Stimulated activated CD4-positive, alpha-beta T cell treated with anti-CD3 and anti-CD28 coated beads, TNF-alpha, amount 100 ng/mL, for 24 hours (primary cell): ENCODE measurements at places on chromosomes 7 and 10.

DNA sequence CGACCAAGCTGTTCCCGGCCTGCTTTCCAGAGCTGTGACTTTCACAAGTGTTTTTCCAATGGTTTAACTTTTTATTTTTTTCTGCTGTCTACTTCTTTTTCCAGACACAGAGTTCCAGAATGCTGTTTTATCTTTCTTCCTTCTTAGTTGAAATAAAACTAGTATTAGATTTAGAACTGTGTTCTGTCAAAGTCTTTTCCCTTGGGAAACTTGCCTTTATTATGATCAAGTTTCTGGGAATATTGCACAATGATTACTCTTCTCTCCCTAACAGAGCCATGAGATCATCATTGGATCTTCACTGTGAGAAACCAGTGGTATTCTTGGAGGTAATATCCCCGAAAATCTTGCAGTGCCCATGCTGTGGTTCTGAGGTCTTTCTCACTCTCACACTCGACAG, 104.9 kb upstream of the KCND2 start:
- DNase-seq = no peak

- no peak for DNase-seq
Measured at GRCh38 chr10:6494936-6495592, 85.0 kb downstream of the PRKCQ start.

- DNase-seq = no peak
Measured at GRCh38 chr7:136194878-136195277, 217.7 kb upstream of the MTPN start.

DNA sequence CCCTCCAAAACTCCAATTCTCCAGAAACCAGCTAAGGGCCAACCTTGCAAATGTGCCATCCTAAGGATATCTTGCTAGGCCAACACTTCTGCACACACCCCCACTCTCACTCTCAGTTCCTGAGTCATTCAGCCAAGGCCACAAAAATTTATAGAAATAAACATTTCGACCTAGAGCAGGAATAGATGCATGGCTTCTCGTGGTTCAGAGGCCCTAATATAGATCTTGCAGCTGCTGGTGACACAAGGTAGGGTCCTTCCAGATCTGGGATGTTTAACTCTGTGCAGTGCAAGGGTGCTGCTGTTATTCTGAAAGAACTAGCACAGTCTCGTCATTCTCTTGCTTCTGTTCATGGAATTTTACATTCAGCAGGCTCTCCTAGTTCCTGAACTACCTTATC, 369.3 kb downstream of the CALN1 start:
- no peak for DNase-seq

- DNase-seq = peak; percentile 64
Measured at GRCh38 chr7:100837099-100837836, 9.9 kb upstream of the EPHB4 start.

DNA sequence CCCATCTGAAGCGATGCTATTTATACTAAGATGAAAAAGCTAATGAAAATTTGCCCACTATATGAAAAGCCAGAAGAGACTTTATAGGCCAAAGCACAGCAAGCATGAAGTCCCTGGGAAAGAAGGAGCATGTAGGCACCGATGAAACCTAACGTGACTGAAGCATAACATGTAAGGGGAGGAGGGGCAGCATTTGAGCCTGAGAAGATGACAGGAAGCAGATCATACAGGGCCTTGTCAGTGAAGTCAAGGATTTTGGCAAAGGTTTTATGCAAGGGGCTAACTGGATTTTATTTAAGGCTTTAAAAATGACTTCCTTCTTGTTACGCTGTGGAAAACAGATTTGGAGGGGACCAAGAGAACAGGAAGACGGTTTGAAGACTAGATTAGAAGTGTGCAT, 744.0 kb downstream of the PHTF2 start:
- DNase-seq = no peak

DNA sequence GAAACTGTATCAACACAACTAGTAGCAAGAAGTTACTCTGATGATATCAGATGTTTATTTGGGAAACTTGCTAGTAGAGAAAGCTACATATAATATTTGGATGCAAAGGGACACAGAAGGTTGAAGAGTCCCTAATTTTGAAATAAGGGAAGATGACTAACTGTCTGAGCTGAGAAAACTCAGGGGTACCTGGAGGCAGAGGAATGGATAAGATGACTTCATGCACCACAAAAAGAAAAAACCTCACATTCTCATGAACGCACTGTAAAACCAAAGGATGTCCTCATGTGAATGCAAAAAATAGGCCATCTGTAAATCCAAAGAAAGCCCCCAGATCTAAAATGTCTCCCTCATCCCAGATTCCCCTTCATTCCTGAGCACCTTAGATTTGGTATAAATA, 29.3 kb downstream of the PRSS2 start:
- no peak for DNase-seq

GRCh38 chr7:135774284-135774683, 25.7 kb upstream of the FAM180A start:
- no peak for DNase-seq

GRCh38 chr10:14235566-14236195, 95.0 kb downstream of the FRMD4A start:
- DNase-seq = no peak

GRCh38 chr7:31950091-31950755, 120.0 kb downstream of the PDE1C start:
- DNase-seq = no peak

- DNase-seq = no peak
Measured at GRCh38 chr10:127424594-127425264, 124.4 kb upstream of the NPS start.

DNA sequence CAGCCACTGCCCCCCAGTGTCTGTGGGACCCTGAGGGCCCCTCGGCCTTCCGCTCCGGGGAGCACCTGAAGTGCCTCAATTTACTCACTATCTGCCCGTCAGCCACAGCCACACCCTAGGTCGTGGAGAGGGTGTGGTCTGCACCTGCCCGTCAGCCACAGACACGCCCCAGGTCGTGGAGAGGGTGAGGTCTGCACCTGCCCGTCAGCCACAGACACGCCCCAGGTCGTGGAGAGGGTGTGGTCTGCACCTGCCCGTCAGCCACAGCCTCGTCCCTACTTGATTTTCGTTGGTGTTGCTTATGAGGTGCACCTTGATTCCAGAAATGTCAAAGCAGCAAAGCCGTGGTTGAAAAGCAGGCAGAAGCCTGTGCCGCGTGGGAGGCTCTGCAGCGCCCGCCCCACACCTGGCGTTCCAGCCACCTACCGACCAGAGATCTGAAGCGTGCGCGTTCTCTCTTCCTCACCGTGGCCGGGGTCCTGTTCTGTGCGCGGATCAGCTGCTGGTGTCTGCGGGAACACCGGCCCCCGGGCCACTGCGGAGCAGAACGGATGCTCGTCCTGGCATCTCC, 101.6 kb downstream of the DYNC2I1 start:
- peak; percentile 50 for DNase-seq

- no peak for DNase-seq
Measured at GRCh38 chr10:117609796-117610170, 67.2 kb downstream of the EMX2 start.

GRCh38 chr7:27605689-27606269, 56.9 kb downstream of the HIBADH start:
- no peak for DNase-seq

- DNase-seq = no peak
Measured at GRCh38 chr7:154575497-154575896, 427.4 kb downstream of the PAXIP1 start.

DNA sequence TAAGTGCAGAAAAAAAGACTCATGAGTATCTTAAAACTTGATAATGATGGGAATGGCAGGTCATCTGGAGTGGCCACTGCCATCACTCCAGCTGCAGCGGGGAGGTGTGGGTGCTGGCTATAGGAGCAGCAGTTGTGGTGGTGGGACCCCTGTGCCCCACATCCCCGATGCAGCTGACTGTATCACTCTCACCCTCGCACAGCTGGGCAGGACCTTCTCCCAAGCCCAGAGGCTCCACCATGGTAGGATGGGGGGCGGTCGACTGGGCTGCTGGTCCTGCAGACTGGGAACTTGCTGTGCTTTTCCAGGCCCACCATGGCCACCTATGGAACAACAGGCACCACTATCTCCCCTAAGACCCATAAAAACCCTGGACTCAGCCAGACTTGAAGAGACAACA, 844.4 kb downstream of the SORCS1 start:
- DNase-seq = no peak

DNA sequence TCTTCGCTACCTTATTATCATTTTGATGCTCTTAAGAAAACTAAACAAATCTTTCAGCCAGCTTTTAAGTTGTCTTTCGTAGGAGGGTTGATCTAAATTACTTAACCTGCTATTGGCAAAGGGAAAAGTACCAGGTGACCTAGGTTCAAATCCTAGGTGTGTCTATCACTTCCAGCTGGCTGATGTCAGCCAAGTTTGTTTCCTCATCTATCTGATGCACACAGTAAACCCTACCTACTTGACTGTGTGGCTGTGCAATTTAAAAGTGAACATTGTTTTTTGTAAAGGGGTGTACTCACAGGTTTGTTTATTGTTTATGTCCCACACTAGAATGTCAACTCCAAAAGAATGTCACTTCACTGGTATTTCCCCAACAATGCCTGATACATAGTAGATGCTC, 21.9 kb upstream of the CAMK1D start:
- no peak for DNase-seq

DNA sequence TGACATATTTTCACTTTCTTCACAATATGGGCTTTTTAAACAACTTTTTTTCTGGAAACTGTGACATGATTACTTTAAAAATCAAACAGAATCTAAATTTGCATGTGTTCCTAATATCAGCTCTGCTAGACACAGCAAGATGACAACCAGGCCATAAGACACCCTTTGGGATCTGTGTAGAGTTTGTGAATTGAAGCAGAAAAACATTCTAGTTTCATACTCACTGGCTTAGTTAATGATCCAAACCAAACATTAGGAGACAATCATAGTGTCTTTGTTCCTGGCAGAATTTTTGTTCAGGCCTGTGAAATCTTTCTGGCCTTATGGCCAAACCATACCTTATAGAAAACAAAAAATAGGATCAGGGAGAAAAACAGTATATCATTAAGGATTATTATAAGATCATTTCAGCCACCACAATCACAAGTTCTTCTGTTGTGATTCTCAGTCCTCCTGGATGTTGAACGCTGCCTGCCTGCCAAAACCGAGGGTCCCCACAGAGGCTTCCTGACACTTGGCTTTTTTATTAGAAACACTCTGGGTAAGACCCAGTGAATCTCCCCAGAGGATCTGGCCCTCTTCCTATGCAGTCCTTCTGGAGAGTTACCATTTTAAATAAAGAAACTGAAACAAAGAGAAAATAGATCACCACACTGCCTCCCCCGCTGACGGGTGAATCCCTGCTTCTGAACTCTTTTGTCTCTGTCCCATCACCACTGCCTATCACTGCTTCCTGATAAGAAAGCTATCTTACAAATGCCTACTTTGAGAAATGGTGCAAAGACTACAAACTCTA, 79.2 kb upstream of the PPP1R3C start:
- no peak for DNase-seq

DNA sequence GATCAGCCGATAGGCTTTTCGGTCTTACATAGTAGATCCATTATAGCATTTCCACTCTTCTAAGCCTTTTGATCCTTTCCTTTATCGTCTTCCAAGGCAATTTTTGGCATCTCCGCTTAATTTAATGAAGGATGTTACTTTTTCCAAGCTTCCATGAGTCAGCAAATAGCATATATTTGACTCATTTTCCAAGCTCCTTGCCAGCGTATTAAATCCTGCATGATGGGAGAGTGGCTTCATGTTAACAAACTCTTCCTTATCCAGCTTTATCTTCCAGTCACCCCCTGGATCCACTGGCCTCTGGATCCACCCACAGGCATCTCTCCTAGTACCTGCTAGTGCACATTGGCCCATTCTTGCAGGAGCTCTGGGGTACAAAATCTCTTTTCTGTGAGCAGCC, 13.0 kb downstream of the OR9A2 start:
- DNase-seq = no peak

DNA sequence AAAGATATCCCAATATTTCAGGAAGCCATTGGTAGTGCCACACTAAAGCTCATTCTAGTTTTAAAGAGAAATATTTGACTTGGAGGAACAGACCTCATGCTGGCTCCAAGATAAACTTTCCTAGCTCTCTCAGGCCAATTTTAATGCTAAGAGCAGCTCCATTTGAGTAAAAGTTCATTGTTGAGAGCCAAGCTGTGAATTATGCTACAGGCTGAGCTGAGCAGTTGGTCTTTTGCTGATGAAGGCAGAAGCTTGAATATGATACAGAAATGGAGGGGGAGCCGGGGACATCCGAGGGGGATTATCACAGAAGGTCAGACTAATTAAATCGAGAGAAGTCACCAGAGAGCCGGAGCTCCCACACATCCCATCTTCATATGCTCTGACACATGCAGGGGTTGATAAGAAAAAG, 175.7 kb upstream of the AUTS2 start:
- no peak for DNase-seq

- no peak for DNase-seq
Measured at GRCh38 chr7:28705350-28705749, 252.8 kb downstream of the TRIL start.

DNA sequence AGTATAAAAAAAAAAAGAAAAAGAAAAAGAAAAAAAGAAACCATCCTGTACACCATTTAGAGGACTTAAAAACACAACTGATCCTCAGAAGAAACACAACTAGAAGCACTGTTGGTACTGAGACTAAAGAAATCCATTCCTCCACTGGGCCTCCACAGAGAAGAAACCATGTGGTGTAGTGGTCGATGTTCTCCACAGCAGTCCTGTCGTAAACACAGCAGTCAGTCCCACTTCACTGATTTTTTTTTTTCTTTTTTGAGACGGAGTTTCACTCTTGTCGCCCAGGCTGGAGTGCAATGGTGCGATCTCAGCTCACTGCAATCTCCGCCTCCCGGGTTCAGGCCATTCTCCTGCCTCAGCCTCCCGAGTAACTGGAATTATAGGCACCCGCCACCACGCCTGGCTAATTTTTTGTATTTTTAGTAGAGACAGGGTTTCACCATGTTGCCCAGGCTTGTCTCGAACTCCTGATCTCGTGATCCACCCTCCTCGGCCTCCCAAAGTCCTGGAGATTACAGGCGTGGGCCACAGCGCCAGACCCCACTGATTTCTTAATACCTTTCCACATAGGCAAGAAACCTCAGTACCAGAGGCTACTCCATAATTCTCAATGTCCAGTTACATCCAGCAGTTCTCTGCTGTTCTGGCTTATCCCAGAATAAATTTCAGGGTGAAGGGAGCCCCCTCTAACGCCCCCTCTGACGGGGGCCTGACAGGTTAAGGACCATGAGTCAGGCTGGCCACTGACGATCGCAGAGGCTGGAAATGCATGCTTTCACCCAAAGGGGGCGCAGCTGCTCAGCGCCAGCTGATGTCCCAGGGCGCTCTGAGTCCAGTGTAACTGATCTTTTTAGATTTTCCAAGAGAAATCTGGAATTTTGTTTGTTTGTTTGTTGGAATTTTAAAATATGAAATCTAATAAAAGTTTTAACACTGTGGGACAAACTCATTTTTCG, 24.8 kb upstream of the FFAR4 start:
- DNase-seq = no peak

- no peak for DNase-seq
Measured at GRCh38 chr10:67506083-67506756, 189.8 kb downstream of the CTNNA3 start.

GRCh38 chr10:130432271-130432670, 296.1 kb downstream of the GLRX3 start:
- DNase-seq = no peak

DNA sequence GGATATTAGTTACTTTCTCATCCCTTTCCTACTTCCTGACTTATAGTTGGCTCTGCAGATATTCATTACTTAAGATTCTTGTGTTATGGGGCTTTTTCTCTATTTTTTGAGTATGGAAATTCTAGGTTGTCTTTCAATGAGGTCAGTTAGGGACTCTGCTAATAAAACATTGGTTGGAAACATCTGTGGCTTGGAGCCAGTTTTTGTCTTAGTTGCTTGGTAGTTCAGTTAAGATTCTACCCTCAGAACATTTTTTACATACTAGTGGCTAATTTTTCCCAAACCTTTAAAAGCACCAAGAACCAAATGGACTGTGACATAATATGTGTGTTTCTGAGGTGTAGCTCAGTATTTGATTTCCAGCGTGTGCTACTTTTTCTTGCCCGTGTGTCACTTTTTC, 305.6 kb upstream of the FZD1 start:
- DNase-seq = no peak
